Astrocyte (in vitro differentiated cells and primary cell): ENCODE measurements at places on chromosomes 7 and 10. TPM values are rescaled to one million over a fixed set of nuclear protein-coding genes. Genes with fewer than 3 reads are reported as not detected.

GRCh38 chr7:157027568-157028198, 17.2 kb upstream of the MNX1 start:
- DNase-seq: no peak

- DNase-seq: no peak
Measured at GRCh38 chr10:1083581-1083980, 27.4 kb downstream of the WDR37 start.

DNA sequence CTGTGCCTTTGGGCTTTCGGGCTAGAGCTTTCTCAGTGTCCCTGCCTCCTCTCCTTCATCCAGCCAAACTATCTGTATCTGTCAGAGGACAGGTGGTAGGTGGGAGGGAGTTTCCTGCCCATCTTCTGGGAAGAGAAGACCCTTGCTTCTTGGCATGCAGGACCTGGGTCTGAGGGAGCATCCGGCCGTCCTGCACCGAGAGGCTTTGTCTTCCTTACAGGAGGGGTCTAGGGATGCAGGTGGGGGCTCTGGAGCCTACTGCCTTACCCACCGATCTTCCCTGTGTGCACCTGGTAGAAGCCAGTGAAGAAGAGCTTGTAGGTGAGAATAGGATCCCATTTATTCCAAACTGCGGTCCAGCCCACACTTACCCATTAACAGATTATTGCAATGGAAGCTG, 5.8 kb upstream of the KLF6 start:
- DNase-seq: no peak

DNA sequence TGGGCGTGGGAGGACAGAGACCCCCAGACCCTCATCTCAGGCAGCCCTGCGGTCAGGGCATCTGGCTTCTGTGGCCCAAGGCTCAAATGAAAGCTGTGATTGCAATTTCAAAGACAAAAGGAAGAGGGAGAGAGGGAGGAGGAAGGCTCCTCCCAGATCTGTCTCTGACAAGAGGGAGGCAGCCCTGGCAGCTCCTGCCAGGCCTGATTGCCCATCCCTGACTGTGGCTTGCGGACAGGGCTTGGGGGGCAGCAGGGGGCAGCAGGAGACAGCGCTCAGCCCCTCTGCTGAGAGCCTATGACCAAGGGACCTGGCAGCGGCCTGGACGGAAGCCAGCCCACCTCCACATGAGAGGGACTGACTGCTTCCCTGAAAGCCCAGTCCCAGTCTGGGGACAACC, 91.8 kb downstream of the PTPRN2 start:
- no peak for DNase-seq

DNA sequence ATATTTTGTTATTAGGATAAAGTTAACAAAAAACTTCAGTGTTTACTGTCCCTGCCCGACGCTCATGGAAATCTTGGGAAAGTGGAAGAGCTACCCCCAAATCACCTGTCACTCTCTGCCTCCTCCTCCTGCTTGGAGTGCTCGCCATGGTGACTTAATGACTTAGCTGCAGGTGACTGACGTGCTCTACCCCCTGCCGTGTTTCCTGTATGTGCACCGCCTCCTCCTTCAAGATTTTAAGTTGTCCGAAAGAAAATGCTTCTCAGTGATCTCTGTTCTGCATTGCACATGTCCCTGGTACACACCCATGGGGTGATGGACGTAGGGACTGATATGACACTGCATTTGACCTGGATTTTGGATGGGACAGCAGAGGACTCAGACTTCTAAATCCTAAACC, 338.8 kb upstream of the SHH start:
- no peak for DNase-seq

- DNase-seq: no peak
Measured at GRCh38 chr7:53800746-53801145, 741.4 kb upstream of the VSTM2A start.

DNA sequence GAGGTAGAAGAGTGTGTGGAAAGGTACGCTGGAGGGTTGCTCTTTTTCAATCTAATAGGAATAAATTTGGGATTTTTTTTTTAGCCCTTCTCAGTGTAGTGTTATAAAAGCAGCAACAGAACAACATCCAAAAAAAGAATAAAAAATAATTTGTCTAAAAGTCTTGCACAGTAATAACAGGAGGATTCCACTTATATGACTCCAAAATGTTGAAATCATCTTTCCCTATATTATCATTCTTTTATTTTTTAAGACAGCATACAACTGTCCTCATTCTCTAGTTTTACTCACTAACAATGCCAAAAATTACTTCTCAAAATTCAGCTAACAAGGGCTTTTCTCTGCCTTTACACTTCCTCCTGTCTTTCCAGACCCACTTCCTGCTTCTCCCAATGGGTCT, 27.8 kb downstream of the IL2RA start:
- DNase-seq: no peak

- DNase-seq: no peak
Measured at GRCh38 chr7:158256091-158256816, 331.4 kb downstream of the PTPRN2 start.

DNA sequence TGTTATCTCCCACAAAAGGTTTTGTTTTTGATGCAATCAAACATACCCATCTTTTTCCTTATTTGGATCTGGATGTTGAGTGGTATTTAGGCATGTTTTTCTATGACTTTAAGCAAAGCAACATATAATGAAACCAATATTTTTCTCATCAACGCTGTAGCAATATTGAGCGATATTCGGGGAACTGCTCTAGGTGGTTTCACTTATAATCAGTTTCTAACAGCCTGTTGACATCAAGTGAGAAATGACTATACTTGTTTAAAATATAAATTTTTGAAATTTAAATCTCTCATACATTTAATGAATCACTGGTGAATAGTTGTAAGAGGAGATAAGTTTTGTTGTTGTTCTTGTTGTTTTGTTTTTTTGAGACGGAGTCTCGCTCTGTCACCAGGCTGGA, 52.8 kb upstream of the CCAR1 start:
- no peak for DNase-seq

Gene CTAGE6
- total RNA-seq: 0.18 TPM in 1 of 2 replicates, not detected in the other

Gene AUTS2
- total RNA-seq: 68.2 and 73.2 TPM in 2 replicates

Gene HYAL4
- not detected in 2 replicates for total RNA-seq
